ENCODE measurements at places on chromosomes 4 and X.

GRCh38 chrX:19512359-19512758 is 2.9 kb downstream of the MAP3K15 start:
- DNase-seq = no peak

DNA sequence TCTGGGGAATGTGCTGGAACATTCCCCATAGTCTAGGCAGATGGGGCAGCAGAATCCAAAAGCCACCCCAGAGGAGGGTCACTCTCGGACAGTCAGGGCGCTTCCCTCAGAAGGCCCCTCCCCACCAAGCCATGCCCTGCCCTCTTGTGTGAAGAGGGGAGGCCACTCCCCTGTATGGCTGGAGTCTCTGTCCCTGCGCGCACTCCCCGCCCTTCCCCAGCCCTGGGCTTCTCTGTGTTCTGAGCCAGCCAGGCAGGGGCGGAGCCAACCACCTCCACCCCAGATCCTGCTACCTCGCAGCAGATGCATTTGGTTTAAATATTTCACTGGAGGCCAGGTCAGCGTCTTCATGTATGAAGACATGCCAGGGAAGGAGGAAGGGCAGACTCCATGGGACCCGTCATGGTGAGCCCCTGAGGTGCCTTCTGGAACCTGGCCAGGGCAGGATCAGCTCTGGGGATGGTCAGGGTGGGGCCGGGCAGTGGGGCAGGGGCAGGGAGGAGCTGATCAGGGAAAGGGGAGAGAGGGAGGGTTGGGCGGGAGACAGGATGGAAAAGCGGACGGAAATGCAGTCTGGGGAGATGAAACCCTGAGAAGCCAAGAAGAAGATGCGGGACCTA is 107.3 kb downstream of the ADRA2C start:
- no peak for DNase-seq

DNA sequence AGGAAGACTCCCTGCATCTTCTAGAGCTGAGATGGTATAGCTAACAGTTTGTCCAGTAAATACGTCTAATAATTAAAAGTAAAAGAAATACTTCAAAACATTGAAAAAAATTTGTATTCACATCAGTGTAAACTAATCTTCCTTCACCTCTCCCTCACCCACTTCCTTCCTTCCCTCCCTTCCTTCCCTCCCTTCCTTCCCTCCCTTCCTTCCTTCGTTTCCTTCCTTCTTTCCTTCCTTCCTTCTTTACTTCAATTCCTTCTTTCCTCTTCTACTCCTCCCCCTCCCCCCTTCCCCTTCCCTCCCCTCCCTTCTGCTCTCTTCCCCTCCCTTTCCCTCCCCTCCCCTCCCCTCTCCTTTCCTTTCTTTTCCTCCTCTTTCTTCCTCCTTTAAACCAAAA is 103.7 kb downstream of the POU4F2 start:
- no peak for DNase-seq

GRCh38 chr4:169033660-169034059 is 23.6 kb upstream of the CBR4 start:
- DNase-seq = no peak

- no peak for DNase-seq
These were observed 80.1 kb upstream of the SHOX start for GRCh38 chrX:550514-550913.

DNA sequence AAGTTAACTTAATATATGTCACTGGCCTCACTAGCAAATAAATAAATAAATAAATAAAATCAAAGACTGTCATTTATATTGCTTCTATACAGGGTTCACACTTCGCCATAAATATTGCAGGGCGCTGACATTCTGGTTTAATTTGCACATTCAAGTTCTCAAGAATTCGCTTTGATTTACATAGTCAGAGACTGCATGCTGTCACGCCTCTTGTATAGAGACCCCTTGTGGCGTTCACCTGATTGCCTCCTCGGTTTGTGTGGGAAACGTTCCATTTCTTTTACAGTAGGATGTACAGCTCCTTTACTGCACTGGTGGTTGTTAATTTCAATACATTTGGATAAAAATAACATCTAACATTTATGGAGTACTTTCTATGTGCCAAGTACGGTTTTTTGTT is 71.3 kb upstream of the ADGRG2 start:
- DNase-seq = no peak

GRCh38 chr4:26275281-26275680 is 45.5 kb upstream of the RBPJ start:
- no peak for DNase-seq

- DNase-seq = no peak
These were observed 82.8 kb upstream of the TCEAL2 start for GRCh38 chrX:102042372-102043325.

DNA sequence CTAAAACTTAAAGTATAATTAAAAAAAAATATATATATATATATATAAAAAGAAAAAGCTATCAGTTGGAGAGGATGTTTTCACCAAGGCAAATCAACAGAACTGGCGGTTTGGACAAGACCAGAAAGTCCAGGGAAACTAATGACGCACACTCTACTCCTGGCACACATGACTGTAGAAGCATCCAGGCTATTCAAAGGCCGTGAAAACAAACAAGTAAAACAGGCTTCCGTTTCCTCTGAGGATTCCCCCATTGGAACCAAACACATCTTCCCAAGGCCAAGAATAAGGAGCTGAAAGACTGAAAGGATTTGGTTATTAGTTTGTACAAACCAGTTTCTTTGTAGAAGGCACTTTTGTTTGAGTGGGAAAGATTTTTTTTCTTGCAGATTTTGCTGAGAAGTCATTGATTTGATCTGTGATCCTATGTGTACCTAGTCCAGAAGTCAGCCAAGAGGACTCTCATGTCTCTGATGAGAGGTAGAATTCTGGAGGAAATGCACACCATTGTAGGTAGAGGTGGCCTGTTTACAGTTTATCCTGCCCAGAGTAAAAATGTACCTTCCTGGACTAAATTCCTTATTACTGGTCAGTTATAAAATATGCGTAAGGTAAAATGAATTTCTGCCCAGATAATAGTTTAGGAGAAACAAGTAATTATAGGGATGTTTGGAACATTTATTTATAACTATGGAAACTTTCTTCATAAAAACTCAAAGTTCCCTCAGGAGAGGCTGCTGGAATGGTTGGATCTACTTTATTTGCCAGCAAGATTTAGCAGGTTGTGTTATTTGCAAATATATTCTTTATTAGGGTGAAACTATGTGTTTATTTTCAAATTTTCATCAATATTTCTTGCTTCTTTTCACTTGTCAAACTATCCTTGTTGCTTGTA is 66.5 kb downstream of the DMP1 start:
- DNase-seq = no peak

DNA sequence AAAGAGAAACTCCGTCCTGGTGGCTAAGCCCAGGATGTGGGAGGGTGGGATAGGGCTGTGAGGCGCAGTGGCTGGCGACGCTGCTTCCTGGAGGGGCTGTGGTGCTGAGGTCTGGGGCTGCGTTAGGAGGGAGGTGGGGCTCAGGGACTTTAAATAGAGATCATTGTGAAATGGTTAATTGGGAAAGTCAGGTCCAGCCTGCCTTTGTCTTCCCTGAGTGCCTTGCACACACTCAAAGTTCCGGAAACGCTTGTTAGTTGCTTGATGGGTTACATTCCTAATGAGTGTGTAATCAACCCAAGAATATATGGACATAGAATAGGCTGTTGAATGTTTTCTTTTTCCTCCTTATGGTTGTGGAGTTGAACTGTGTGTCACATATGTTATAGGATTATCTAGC is 55.7 kb upstream of the CLDN34 start:
- no peak for DNase-seq

- DNase-seq = no peak
These were observed 84.8 kb downstream of the AFAP1 start for GRCh38 chr4:7854697-7855370.

- DNase-seq = no peak
These were observed 36.5 kb downstream of the FBXW7 start for GRCh38 chr4:152499344-152499743.

GRCh38 chrX:39808471-39808917 is 289.3 kb downstream of the BCOR start:
- DNase-seq = no peak

DNA sequence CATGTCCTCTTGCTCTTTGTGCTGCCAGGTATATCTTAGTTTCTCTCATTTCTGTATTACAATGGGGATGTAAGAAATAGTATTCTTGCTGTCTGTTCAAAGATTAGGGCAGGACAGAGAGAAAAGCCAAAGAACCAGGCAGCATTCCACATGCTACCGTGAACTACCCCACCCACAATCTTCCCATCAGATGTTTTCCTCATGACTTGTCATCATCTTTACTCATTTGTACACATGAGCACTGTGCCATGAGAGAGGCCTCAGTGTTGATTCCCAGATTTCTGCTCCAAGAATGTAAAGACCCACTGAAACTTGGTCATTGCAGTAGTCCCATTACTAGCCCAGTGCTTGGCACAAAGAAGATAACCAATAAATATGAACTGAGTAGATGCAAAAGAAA is 354.6 kb upstream of the RASGEF1B start:
- no peak for DNase-seq

GRCh38 chrX:30538271-30538670 is 39.3 kb downstream of the TASL start:
- DNase-seq = no peak
